Right lobe of liver (tissue), 6 donors: ENCODE measurements at places on chromosomes 4 and X. TPM values are rescaled to one million over a fixed set of nuclear protein-coding genes. Genes with fewer than 3 reads are reported as not detected.

- no peak overlapping the region for H3K4me3 ChIP-seq
- no peaks in the 10 kb centered on the region for H3K36me3 ChIP-seq
- no peaks in the 10 kb centered on the region for H3K4me1 ChIP-seq
- no peaks in the 10 kb centered on the region for H3K27me3 ChIP-seq
- no peak overlapping the region for H3K27ac ChIP-seq
- no peak for DNase-seq
These were observed 37.4 kb downstream of the MID1 start for GRCh38 chrX:10582945-10583344.

GRCh38 chrX:149493567-149494562 is 11.2 kb downstream of the IDS start:
- no peaks in the 10 kb centered on the region for H3K36me3 ChIP-seq
- peaks cover 20% of the 10 kb centered on the region for H3K4me1 ChIP-seq
- no peak for DNase-seq
- no peak overlapping the region for H3K4me3 ChIP-seq

DNA sequence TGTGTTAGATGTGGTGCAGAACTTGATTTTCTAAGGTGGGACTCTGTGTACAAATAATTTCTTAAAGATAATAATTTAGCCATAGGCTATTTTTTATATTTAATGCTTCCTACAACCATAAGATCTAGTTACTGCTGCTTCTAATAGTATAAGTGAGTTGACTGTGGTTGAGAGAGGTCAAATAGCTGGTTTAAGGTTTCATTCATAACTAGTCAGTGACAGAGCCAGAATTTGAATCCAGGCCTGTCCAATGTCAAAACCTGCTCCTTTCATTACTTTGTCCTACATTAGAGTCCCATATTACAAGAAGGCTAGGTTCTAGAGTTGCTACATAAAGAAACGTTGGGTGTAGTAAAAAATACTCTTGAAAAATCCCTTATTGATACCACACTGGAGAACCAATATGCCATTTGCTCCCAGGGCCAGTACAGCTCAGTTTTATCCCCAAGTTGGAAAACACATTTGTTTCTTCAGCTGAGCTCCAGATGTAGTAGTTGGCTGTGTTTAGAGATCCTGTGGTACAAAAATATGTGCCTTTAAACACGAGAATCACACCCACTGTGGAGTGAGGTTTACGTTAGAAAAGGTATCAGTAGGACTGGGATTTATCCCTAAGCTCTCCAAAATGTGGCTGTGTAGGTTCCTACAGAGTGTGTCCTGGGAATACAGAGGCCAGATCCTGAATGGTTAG is 84.3 kb downstream of the REPS2 start:
- DNase-seq, result no peak
- no peak overlapping the region for H3K4me3 ChIP-seq
- no peaks in the 10 kb centered on the region for H3K36me3 ChIP-seq
- no peaks in the 10 kb centered on the region for H3K27me3 ChIP-seq
- no peak overlapping the region for H3K27ac ChIP-seq

- H3K27ac ChIP-seq, result no peak overlapping the region
- DNase-seq, result no peak
- no peaks in the 10 kb centered on the region for H3K27me3 ChIP-seq
- H3K4me3 ChIP-seq, result no peak overlapping the region
- peaks cover 8% of the 10 kb centered on the region for H3K36me3 ChIP-seq
These were observed 11.7 kb downstream of the RPL9 start for GRCh38 chr4:39446842-39447573.

DNA sequence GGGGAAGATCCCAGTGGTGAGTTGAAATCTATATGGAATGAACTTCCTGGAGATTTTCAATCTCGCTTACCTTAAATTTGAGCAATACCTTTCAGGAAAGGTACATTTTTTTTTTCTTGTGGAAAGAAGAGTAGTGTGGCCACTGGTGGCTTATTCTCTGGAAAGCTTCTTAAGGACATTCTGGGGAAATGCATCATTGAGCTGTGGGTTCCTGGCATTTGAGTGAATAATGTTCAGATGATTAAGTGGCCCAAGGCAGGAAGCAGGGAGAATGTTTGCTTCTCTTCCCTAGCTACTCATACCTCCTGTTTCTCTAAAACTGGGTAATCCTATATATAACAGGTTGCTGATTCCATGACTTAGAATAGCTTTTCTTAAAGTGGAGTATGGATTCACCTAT is 31.8 kb downstream of the STAG2 start:
- no peaks in the 10 kb centered on the region for H3K4me1 ChIP-seq
- H3K27ac ChIP-seq, result no peak overlapping the region
- no peak overlapping the region for H3K4me3 ChIP-seq
- H3K27me3 ChIP-seq, result no peaks in the 10 kb centered on the region

GRCh38 chr4:183332447-183332846 is 10.2 kb upstream of the CLDN24 start:
- no peaks in the 10 kb centered on the region for H3K36me3 ChIP-seq
- H3K4me1 ChIP-seq, result no peaks in the 10 kb centered on the region
- DNase-seq, result no peak
- H3K27me3 ChIP-seq, result no peaks in the 10 kb centered on the region
- H3K4me3 ChIP-seq, result no peak overlapping the region

The CCKAR gene
- not detected for total RNA-seq

The UGT2A3 gene
- 35.1 TPM for total RNA-seq

The ASB12 gene
- not detected for total RNA-seq
